ENCODE measurements at places on chromosomes 2 and 18. TPM values are rescaled to one million over a fixed set of nuclear protein-coding genes. Genes with fewer than 3 reads are reported as not detected.

DNA sequence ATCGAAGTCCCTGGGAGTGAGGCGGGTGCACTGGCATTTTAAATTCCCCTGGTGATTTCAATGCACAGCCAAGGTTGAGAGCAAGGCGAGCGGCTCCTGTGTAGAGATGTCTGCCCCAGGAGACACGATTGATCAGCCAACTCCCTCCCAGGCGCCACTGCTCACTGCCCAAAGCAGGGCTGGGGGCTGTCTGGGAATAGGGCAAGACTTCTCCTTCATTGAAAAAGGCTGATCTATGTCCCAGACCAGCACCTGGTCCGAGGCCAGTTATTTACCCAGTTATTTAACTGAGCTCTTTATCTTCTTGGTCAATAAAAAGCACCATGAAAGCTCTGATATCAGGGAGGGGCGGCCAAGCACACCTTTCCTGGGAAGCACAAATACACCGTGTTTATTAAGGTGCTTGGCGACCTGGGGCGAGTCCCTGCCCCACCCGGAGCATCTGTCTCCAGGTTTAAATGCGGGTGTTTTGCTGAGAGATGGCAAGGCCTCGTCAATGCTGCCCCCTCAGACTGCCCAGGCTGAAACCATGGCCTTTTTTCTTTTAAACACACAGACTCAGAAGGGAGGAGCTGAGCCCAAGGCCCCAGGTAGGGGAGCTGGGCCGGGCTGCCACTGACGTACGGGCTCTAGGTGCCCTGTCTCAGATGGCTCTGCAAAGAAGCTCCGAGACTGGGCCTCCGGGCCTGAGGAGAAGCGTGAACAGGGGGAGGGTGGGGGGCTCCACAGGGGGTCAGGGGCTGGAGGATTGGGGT is 73.9 kb upstream of the HPCAL1 start:
- peak; percentile 54 for DNase-seq

DNA sequence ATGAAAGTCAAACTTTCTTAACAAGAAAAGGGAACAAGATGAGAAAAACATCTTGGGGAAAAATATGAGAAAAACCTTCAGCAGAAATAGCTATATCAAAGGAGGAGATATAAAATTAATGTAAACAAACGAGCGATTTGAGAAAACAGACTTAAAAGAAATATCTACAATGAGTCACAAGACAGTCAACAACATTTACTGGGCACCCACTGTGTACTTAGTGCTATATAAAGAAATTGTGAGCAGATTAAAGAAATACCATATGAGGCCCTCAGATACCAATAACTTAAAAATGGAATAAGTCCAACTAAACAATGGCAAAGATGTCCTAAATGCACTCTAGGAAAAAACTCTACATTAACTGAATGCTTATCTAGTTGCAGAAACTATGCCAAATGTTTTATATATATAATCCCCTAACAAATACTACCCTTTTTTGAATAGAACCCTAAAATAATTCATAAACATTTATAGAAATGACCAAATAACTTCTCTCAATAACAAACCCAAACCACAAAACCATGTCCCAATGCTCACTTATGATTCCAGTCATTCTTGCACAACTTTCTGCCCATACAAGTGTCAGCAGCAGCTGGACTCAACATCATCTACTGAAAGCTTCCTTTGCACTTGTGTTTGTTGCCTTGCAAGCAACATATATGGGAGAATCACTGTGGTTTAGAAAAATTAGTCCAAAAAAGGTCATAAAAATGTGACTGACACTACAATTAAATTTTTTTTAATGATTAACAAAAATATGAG is 83.5 kb downstream of the COBLL1 start:
- DNase-seq: no peak

Gene KCNG2
- not detected for total RNA-seq

GRCh38 chr2:221018262-221018661 is 553.8 kb downstream of the EPHA4 start:
- no peak for DNase-seq

DNA sequence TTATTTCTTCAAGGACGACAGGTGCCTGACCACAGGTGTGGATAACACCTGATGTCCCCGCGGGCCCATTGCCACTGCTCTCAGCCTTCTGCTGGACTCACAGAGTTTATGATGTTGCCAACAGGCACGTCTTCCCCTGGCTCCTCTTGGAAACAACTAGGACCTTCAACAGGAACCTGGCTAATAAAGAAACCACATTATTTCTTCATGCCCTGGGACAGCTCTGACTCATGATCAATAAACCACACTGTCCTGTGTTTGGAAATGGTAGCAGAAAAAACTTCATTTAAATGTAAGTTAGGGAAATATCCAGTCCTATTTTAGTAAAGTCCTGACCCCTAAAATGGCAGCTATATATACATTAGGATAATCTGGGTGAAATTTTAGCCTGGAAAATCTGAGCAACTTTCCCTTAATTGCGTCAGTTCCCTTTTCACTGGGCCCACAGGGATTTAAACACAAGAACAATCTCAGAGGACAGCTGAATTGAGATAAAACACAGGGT is 158.9 kb downstream of the VAPA start:
- DNase-seq: no peak

DNA sequence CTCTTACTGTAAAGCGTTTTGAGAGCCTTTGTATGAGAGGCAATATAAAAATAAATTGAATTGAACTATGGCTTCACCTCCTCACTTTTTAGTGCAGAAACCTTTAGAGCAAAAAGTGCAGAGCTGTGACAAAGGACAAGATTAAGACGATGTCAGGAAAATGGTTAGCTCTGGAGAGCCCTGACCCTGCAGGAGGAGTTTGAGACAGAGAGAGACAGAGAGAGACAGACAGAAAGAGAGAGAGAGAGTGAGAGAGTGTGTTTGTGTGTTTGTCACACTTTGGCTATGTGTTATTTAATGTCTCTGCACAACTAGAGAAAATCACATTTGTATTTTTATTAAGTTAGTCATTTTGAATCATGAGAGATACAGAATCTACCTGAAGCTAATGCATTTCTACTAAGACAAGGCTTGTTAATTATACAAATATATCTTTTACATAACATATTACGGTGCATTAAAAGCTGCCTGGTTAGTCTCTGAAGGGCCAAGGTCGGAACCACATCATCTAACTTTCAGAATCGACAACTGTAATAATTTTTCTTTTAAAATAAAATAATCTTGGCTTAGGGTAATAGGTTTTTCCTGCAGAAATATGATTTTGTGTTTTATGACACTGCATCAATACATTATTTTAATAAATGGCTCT is 423.5 kb upstream of the ZEB2 start:
- no peak for DNase-seq

DNA sequence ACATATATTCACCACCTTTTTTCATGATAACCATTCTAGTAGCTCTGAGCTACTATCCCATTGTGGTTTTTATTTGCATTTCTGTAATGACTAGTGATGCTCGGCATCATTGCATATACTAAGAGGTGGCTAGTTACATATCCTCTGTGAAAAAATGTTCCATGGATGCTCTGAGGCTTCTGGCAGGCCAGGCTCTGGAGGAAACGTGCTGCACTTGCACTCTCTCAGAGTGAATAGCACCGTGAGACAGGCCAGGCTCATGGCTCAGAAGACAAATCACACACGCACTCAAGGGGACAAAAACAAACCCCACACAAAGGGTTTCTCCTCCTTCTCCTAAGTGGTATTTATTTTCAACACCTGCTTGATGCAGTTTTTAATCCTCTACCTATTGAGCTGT is 1085.3 kb upstream of the CNTNAP5 start:
- DNase-seq: no peak

- DNase-seq: no peak
These were observed 13.3 kb downstream of the CD28 start for GRCh38 chr2:203719456-203720410.

DNA sequence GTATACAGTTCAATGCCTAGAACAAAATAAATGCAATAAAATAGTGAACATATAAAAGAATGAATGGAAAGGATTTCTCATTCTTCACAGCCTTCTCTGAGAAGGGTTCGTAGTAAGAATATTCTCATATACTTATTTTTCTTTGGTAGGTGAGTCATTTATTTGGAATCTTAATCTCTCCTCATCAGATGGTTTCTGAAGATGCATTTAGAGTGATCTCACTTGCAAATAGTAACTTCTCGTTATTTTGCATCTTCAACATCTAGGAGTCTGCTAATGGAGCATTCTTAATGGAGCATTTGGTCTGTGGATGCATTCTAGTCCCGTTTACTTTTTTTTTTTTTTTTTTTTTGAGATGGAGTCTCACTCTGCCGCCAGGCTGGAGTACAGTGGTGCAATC is 3.9 kb downstream of the UBXN4 start:
- no peak for DNase-seq

- no peak for DNase-seq
These were observed 232.6 kb downstream of the LDLRAD4 start for GRCh38 chr18:13451213-13451540.

Gene LTBP1
- 21.2 TPM for total RNA-seq

Gene ERLEC1
- 38.3 TPM for total RNA-seq

- DNase-seq: no peak
These were observed 33.2 kb upstream of the KCNJ13 start for GRCh38 chr2:232809349-232810124.
